ENCODE measurements at places on chromosomes 3 and 15.

DNA sequence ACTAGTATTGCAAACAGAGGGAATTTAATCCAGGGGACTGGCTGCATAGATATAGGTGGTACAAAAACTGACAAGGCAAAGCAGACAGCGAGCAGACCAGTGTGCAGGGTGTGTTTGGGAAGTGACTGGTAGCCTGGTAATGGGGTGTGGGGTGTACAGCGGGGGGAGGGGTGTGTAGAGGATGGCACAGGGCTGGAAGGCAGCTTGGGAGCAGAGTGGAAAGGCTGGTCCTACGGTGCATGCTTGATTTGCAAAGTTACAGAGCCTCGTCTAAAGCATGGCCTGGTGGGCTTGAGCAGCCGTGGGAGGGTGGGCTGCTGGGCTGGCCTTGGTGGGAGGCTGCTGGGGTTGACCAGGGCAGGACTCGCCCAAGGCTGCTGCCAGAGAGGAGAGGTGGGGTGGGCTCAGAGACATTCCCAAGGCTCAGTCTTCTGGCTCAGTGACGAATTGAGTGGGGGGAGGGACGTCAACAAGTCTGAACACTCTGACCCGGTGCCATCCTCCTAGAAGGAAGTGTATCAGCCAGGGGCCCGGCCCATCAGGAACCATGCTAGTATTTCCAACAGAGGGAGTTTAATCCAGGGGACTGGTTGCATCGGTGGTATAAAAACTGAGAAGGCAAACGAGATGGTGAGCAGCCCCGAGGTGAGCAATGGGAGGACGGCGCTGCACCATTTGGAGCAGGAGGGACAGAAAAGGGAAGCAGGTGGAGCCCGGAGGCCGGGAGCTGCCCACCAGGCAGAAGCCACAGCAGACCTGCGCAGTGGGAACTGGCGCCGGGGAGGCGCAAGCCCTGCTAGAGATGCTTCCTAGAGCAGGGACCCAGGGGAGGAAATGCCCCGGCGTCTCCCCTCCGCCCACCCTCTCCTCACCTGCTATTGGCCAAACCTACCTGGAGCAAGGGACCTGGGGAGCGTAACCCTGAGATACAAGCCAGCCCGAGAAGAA is 29.2 kb downstream of the CPN2 start:
- no peak for DNase-seq

- DNase-seq: no peak
These were observed 84.4 kb upstream of the MEX3B start for GRCh38 chr15:82130248-82130647.

DNA sequence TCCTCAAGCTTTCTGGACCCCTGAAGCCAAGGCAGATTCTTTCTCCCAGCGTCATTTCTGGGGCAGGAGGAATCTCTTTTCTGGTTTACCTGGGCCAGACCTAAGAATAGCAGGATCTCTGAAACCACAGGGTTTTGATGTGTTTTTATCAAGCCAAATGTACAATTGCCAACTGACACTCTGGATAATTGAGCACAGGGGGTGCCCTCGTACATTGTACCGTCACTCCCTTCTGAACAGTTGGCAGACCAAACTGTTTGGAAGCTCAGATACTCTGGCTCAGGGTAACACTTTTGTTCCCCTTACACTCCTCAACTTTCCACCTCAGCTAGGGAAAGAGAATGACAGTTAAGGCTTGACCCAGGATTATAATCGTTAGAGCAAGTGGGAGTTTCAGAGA is 49.9 kb downstream of the ASTE1 start:
- DNase-seq: no peak

- no peak for DNase-seq
These were observed 849.1 kb downstream of the TUSC7 start for GRCh38 chr3:117558681-117559080.

- no peak for DNase-seq
These were observed 13.0 kb downstream of the ZFAND6 start for GRCh38 chr15:80072285-80072994.

DNA sequence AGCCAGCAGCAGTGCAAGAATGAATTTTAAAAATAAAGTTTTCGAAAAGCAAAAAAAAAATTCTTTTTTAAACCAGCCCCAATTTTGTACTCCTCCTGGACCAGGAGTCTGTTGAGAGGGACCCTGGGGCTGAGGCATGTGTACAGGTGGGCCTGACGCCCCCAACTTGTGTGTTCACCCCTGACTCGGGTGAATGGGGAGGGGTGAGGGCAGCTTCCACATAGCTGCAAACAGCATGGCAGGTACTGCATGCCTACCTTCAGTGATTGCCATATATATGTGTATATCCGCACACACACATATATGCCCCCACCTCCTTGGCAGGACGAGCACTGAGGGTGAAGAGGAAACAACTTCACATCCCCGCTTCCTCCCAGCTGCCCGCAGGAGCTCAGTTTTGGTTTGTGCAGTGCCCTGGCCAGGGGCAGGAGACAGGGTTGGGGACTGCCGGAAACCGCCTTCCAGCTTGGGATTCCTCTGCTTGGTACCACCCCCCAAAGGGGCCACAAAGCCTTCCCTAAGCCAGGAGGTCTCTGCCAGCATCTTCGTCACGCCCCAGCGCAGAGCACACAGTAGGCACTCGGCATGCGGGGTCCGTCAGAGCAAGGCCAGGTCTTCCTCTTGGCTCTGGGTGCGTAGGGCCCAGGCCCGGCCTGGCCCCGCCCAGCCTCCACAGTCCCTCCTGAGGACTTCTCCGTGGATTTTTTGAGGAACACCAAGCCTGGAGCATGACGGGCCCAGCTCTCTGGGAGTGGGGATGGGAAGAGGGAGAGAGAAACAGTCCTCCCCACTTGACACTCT is 61.8 kb upstream of the RPL32 start:
- DNase-seq: no peak

- DNase-seq: no peak
These were observed 8.7 kb downstream of the CYP1A1 start for GRCh38 chr15:74716651-74717050.

GRCh38 chr3:52299247-52299878 is 11.7 kb downstream of the GLYCTK start:
- no peak for DNase-seq

DNA sequence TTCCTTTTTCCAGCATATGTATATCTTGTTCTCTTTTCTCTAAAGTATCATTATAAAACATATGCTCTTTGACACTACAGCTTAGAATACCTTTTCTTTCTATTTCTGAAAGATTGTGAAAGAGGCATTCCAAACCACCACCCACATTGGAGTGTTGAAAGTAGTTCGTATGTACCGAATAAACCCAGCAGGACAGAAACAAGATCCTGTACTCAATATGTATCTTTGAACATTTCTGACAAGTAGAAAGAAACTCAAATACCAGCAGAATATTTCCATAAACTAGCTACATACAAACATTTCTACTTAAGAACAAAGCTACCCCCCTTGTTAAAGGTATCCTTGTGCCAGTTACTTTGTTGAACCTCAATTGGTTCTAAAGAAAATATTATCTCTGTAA is 415.3 kb upstream of the ALCAM start:
- no peak for DNase-seq

DNA sequence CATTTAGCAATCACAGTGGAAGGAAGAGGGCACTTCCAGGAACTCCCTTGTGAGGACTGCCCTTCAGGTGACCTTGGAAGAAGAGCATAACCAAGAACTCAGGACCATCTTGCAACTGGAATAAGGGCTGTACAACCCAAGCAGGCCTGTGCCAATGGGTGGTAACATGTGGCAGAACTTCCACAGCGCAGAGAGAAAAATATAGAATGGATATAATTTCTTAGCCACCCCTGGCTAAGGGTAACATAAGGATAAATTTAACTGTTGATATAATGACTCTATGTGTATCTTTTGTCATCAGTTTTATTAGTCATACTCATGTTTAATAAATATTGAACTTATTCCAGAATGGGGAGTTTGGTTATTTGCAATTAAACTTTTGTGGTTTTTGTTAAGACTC is 13.4 kb upstream of the MFSD1 start:
- DNase-seq: no peak

GRCh38 chr3:72176537-72177041 is 391.6 kb upstream of the PROK2 start:
- DNase-seq: no peak

- no peak for DNase-seq
These were observed 46.0 kb downstream of the TSC22D2 start for GRCh38 chr3:150454085-150454484.

DNA sequence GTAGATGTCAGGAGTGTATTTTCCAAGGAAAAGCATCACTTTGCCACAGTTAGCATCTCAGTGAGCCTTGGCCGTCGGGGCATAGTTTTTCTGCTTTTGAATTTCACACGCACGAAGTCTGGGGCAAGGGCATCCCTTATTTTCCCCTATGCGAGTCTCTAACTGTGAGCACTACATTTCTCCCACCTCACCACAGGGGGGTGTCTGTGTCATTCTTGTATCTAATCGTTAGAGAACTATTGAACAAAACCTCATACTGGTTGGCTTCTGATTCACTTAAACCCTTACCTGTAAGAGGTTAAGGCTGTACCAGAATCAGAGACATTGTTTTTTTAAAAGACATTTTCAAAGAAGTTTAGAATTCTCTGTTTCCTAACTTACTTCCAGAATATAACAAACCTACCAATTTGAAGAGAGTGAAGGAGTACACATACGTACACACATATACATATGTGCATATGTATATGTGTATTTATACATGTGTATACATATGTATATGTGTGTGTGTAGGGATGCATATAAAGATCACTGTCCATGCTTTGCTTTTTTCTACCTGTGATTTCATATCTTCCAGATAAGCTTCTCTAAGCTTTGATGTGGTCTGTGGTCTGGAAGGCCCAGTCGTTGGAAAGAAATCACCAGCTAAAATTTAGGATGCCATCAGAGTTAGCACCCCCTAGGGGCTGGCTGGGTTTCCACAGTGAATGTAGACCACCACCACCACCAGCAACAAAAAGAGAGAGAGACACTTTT is 49.4 kb downstream of the MYZAP start:
- DNase-seq: no peak

DNA sequence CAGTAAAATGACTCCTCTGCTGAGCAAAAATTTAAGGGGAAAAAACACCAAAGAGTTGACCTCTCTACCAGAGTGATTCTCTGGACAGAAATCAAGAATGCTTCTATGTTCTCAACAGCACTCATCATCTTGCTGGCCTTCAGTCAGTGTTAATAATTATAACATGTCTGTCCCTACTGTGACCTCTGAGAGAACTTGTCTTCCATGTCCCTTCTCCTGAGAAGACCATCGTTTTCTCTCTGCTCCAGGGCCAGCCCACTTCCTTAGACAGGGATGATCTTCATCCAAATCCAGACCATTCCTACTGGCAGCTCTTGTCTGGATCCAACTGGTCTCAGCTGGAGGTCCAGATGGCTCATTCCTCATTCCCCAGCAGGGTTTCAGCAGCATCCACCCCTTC is 139.0 kb upstream of the NECTIN3 start:
- no peak for DNase-seq

GRCh38 chr15:27670486-27671209 is 428.5 kb downstream of the OCA2 start:
- DNase-seq: no peak

DNA sequence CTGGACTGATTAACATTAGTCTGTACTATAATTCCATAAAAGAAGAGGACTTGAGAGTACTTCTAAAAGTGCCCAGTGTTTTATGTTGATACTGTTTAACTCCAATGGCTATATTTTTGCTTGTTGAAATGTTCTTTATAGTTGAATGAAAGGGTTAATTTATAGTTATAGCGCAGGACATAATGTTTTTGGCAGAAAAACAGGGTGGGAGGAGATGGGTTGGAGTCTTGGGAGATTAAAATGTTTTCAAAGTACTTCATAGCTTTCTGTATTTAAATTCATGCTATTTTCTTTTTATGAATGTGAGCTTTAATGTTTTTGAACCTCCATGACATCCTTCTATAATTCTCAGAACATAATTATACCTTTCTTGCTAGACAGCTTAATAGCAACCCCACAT is 108.2 kb downstream of the CNTN3 start:
- DNase-seq: no peak

DNA sequence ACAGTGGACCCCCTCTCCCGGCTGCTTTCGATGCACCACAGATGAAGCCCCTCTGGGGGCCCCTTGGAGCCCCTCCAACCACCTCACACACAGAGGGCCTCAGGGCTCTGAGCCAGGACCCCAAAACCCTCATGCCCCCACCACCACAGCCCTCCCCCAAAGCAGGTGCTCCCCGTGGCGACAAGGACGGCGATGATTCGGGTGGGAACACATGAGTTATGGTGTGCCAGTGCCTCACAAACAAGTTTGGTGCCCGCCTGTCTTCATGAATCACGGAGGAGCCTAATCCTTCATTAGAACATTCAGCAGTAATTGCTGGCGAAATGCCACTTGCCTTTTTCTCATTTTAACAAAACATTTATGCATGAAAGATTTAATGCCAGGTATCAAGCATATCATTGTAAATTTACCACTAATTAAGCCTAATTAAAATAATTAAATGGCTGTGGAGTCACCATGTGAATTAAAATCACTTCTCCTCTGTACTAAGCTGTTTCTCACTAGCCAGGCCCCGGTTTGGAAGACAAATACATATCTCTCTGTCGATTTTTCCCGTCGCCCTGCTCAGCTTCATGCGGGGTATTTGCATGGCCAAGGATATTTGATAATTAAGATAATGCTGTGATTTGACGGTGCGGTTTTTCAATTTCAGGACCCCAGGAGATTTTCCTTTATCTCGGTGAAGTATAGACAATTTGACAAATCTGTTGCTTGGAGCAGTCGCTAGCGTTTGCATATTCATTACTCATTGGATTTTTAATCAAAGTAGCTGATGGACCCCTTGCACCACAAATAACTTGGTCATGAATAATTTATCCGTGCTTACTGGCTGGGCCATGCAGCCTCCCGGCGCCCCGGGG is 157.0 kb downstream of the TLE3 start:
- DNase-seq: no peak

DNA sequence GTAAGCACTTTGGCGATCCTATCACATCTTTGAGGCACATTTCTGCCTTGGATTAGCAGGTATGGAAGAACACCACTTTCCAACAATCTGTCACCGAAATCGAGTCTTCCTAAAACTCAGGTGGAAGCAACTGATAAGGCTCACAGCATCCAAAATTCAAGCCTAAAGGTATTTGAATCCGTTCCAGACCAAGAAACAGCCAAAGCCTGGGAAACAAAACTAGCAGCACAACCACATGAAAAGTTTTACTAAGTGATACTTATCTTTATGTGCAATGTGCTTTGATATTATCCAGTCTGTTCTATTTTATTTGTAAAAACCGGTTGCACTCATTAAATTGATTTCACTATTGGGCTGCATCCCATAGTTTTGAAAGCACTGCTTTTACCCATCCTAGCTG is 40.5 kb upstream of the FAM174B start:
- no peak for DNase-seq

GRCh38 chr3:157905885-157906284 is 200.3 kb downstream of the SHOX2 start:
- no peak for DNase-seq

DNA sequence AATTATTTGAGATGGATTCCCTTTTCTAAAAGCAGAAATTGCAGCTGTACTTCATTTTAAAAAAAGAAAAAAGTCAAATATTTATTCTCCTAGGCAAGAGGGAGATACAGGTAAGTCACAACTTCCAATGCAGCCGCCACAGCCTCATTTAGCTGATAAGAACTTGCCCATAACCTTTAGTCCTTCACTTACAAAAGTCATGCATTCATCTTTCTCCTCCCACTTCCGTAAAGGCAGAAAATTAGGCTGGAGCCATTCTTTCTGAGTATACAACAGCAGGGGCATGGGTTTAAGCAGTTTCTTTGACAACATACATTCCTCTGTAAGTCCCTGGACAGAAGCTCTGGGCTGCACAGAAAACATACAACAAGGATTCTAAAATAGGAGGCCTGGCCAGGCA is 4.3 kb downstream of the SUCLG2 start:
- no peak for DNase-seq
